Activated CD4-positive, alpha-beta memory T cell treated with anti-CD3 and anti-CD28 coated beads for 36 hours (primary cell): ENCODE measurements at places on chromosomes 2 and 18. TPM values are rescaled to one million over a fixed set of nuclear protein-coding genes. Genes with fewer than 3 reads are reported as not detected.

The NCKAP1 gene
- total RNA-seq, result 21.7 TPM

The PTPRN gene
- total RNA-seq, result not detected

The SCG2 gene
- total RNA-seq, result not detected

The KRTCAP3 gene
- total RNA-seq, result 5.4 TPM

The RTKN gene
- total RNA-seq, result 1.4 TPM

The NT5C1B gene
- not detected for total RNA-seq

The TEKT4 gene
- not detected for total RNA-seq

The RND3 gene
- not detected for total RNA-seq

The PPP1R7 gene
- total RNA-seq, result 132 TPM

The TTN gene
- total RNA-seq, result 1.2 TPM

The KATNAL2 gene
- 0.69 TPM for total RNA-seq

The AQP12B gene
- not detected for total RNA-seq

The FAP gene
- not detected for total RNA-seq

The PLGLB1 gene
- 0.48 TPM for total RNA-seq

The SPDYA gene
- 0.92 TPM for total RNA-seq

The CFAP65 gene
- total RNA-seq, result not detected

The CHAC2 gene
- 15.0 TPM for total RNA-seq

The FLACC1 gene
- total RNA-seq, result 0.63 TPM

The ZSWIM2 gene
- total RNA-seq, result not detected

The IKZF2 gene
- total RNA-seq, result 8.1 TPM

The CABYR gene
- 1.00 TPM for total RNA-seq

The CDH7 gene
- total RNA-seq, result not detected

The SERPINB4 gene
- not detected for total RNA-seq

The WNT10A gene
- 5.2 TPM for total RNA-seq

The CDCA7 gene
- 64.1 TPM for total RNA-seq

The DSC1 gene
- total RNA-seq, result not detected

The ICOS gene
- 190 TPM for total RNA-seq

The UGT1A8 gene
- not detected for total RNA-seq

The REG1A gene
- not detected for total RNA-seq

The DLGAP1 gene
- total RNA-seq, result 1.0 TPM

The ERLEC1 gene
- total RNA-seq, result 26.7 TPM

The C2orf49 gene
- total RNA-seq, result 16.9 TPM

The SP9 gene
- not detected for total RNA-seq
